ENCODE measurements at places on chromosomes 11 and 22.

- DNase-seq, result no peak
These were observed 80.0 kb upstream of the EIF3D start for GRCh38 chr22:36608987-36609386.

GRCh38 chr11:114664641-114665040, 13.7 kb upstream of the NXPE2 start:
- no peak for DNase-seq

DNA sequence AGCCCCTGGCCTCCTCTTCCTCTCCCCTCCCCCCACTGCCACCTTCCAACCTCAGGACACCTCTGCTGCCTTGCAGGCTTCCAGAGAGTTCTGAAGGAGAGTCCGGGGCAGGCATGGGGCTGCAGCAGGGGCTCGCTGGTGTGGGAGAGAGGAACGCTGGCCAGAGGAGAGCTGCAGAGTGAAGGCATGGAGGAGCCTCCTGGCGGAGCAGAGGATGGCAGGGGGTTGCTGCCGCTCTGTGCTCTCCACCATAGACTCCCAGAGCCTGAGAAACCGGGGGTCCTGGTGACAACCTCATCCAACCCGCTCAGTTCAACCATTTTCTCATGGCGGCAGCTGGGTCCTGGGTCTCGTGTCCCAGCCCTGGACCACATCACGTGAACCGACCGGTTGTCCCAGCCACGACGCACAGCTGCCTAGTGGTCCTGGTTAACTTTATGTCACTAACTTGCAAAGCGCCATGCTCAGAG, 17.5 kb downstream of the MRGPRG start:
- DNase-seq, result no peak

DNA sequence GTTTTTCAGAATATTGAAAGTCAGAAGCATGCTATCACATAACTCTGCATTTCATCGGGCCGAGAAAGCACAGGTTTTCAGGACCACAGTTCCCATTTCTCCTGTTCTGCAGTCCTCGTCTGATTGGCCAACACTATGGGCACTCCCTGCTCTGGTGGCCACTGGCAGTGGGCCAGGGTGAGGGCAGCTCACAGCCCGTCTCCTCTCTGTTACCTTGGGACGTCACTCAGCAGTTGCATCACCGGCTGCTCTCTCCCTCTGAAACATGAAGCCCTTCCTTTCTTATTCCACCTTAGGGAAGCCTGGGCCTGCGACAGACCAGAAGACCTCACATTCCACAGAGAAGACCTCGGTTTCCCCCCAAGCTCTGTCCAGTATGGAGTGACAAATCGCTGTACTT, 11.4 kb upstream of the MICAL3 start:
- no peak for DNase-seq

DNA sequence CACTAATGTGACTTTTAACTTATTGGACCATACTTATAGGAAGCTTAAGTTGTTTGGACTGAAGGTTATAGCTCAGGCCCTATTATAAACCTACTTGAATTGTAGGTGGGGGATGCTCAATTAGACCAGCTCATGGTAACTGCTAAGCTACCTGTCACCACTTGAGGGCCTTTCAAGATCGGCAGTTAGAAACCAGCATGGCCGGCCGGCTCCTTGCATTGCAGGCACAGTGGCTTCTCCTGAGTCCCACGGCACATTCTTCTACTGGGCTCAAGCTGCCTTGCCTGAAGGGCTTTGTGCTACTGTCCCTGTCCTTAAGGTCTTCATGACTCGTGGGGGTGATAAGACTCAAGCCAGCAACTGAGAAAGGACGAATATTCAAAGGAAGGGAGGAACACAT, 70.8 kb downstream of the TBC1D22A start:
- no peak for DNase-seq

DNA sequence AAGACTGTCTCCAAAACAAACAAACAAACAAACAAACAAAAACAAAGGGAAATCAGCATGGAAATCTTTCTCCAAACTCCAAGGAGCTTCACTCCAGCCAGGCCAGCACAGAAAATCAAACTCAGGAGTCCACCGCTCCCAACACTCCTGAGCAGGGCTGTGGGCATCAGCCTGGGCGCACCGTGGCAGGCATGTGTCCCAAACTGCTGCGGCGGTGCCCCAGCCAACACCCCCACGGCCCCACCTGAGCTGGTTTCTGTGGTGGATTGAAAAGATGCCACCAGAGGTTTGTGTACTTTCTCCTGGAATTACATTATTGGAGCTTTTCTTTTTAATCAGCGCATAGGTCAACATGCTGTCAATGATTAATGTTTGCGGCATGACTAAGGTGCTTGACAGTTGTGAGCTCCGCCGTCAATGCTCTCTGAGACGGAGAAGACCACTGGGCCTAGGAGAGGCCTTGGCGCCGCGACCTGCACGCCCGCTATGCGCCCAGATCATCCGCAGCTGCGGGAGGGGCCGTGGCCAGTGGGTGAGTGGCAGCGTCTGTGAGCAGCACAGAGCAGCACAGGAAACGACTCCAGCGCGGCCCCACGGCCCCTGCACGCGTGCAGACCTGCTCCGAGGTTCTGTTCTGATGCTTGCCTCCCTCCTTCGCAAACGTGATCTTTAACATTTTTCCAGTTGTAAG, 18.1 kb downstream of the DRD4 start:
- DNase-seq, result no peak

- DNase-seq, result no peak
These were observed 23.0 kb downstream of the NECTIN1 start for GRCh38 chr11:119706029-119706428.

DNA sequence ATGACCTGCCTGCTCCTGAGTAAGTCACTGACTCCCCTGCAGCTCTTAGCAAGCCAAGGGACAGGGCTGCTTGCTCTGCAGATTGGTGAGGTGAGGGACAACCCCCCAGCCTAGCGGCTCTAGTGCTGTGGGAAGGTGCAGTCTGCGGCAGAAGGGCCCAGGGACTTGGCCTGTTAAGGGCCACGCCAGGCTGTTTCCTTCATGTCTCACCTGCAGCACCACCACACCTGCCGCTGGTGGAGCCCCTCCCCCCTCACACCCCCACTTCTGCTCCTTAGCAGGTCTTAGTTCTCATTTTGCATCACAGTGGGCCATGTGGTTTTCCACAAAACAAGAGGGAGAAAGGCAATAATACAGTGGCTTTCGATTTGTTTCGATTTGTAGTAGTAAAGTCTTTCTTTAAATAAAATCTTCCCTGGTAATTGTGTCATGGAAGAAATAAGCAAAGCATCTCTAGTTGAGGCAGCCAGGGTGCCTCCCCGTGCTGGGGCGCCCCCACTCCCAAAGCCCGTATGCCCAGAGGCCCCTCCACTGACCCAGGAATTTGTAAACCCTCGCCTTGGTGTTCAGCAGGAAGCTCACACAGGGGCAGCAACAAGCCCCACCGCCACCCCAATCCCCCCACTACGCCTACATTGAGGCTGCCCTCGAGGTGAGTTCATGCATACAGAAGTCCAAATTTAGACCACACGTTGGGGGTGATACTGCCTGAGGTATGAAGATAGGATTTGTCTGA, 86.5 kb upstream of the CLDN5 start:
- DNase-seq, result no peak

DNA sequence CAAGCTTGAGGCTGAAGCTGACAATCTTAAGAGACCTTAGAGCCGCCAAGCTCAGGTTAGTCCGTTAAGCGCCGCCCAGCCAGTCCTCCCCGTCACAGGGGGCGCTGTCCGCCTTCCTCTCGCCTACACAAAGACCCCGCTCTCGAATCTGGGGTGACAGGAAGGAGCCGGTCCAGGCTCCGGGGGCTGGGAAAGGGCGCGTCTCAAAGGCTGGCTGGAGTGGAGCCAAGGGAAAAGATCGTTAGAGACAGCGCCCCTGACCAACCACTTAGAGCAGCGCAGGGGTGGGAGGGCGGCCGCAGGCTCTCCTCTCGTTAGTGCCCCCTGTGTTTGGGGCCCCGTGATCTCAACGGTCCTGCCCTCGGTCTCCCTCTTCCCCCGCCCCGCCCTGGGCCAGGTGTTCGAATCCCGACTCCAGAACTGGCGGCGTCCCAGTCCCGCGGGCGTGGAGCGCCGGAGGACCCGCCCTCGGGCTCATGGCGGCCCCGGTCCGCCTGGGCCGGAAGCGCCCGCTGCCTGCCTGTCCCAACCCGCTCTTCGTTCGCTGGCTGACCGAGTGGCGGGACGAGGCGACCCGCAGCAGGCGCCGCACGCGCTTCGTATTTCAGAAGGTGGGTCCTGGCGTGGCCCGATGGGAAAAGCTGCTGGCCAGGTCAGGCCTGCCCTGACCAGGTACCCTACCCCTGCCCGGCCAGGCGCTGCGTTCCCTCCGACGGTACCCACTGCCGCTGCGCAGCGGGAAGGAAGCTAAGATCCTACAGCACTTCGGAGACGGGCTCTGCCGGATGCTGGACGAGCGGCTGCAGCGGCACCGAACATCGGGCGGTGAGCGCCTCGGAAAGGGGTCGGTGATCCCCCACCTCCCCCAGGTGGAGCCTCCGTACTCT, at the start of gene MUS81:
TSS of gene MUS81 (plus strand) at position 156 of the 887 bp plus-strand sequence. CDS start at position 477, 321 bp downstream.
- DNase-seq, result peak; percentile 92

DNA sequence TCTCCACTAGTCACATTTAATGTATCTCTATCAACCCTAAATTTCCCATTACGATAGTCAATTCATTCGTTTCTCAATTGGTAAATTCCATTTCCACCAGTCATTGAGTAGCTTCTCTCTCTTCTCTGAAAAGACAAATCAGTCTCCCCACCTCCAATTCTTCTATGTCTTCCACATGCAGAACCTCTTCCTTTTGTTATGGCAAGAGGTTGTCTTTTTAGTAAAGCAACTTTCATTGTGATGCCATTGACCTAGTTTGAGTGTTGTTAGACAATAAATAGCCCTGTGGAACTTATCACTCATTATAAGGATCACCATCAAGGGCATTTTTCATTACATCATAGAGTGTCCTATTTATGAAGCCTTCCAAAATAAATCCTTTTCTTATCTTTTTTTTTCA, 340.9 kb downstream of the LRRC4C start:
- DNase-seq, result no peak

GRCh38 chr22:42780070-42780540, 59.4 kb upstream of the A4GALT start:
- DNase-seq, result peak; percentile 21

DNA sequence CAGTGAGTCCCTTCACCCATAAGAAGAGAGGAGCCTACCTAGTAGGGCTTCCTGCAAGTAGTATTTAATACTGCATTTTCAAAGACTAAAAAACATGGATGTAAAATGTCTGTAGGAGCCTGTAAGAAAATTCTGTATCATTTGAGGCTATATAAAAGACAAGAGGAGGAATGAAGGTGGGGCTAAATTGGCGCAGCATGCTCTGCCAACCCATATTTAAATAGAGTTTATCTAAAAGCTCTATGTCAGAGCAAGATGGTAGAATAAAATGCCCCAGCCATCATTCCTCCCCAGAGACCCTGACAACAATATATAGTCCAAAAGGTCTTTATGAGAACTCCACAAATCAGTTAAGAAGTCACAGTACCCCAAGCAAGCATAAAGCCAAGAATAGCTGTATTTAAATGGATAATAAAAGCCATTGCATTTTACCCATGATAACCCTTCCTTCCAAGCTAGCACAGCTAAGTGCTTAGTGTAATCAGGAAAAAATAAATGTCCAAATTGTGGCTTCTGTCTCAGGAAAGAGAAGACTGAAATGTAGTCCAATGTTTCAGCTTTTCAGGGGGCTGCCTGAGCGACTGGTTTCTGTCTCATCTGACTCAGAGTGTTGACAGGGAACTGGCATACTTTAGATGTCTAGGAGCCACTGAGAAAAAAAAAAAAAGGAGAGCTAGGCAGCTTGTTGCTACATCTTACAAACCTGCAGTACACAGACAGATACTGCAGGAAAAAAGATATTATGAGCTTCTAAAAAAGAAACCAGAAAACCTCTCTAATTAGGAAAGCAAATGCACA, 258.6 kb downstream of the METTL15 start:
- DNase-seq, result no peak

DNA sequence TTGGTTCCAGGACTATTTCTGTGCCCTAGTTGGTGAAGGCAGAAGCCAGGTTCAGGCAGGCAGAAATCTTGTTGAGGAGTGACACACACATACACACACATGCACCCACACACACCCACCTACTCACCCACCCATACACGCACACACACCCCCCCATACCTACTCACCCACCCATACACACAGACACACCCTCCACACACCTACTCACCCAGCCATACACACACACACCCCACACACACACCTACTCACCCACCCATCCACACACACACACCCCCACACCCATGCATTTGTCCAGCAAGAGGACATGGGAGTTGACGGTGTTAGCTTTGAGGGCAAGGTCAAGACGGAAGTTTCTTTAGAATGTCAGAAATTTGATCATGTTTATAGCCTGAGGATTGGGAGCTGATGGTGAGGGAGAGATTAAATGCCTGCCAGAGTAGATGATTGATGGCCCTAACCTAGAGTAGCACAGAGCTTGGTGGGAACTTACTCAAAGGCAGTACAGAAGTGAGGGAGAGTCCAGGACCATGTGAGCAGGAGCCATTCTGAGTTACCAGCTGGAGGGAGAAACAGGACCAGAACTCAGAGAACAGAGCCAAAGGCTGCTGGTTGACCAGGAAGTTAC, 68.9 kb downstream of the CYB5R2 start:
- no peak for DNase-seq

GRCh38 chr11:36622431-36623136, 24.5 kb upstream of the RAG2 start:
- DNase-seq, result no peak

DNA sequence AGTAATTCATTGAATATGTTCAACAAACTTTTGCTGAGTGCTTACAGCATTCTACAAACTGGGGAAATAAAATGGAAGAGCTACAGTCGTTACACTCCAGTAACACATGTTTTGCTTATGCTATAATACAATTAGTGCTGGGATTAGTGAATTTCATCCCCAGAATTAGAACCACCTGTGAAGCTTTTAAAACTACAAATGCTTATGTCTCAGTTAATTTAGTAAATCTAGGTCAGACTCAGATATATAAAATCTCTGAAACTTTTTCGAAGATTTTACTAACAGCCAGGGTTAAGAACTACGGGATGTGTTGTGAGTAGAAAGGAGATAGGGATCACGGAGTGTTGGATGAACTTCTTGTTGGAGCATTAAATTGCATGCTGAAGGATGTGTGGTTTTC, 33.7 kb upstream of the EED start:
- DNase-seq, result no peak

All from T follicular helper cell (primary cell).